ENCODE measurements at places on chromosomes 7 and 10.

- DNase-seq = no peak
These were observed 118.8 kb downstream of the EMX2 start for GRCh38 chr10:117661316-117661715.

DNA sequence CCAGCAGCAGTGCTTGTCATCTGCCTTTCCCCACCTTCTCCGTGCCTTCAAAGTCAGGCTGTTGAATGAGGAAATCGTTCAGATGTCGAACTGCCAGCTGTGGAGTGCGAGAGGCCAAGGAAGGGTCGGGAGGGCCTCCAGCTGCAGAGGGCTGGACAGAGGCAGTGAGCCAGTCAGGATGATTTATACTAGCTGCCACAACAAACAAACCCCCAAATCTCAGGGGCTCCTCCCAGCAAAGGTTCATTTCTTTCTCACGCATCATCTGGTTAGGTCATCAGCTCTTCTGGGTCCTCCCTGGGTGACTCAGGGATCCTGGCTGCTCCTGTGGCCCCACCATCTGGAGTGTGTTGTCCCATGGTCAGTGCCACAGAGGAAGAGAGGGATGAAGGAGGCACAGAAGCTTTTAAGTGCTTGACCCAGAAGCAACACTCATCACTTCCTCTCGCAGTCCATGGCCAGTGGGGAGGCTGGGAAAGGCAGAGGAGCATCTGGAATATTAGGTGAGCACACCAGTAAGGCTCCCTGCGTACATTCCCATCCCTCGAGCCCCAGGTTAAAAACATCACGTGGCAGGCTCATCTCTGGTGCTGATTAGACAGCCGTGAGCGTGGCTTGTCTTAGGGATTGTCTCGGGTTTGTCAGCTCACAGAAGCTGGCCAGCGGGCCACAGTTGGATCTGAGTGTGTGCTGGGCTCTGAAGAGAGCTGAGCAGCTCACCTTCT lies 140.7 kb downstream of the RGS10 start:
- DNase-seq = no peak

- no peak for DNase-seq
These were observed 133.2 kb upstream of the SVIL start for GRCh38 chr10:29767968-29768367.

GRCh38 chr7:113125728-113126127 lies 7.4 kb upstream of the SMIM30 start:
- no peak for DNase-seq

DNA sequence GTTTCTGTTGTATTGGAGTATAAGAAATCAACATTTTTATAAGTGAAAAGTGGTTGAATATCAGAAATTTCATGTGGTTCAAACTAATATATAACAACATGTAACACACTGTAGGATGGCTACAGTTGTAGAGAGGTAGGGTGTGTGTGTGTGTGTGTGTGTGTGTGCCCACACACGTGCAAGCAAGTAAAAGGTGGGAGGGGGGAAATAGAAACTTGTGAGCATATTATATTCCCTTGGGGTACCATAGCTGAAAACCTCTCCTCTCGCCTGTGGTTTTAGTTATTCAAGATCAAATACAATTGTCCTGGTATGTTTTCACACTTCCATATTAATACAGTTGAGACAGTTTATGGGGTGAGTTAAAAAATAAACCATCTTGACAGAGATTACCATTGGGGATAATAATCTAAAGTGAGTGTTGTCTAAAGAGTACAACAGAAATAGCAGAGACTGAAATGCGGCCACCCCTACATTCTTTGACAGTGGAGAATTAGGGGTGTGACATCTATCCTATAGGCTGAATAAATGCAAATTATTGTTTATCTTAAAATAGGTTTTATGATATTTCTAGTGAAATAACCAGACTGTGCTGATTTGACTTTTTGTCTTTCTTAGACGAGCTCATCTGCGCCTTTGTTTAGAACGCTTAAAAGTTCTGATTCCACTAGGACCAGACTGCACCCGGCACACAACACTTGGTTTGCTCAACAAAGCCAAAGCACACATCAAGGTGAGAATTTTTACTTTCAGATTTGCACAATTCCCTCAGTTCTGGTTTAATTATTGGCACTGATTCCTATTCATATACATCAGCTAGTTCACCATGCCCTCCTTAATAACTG lies 25.9 kb downstream of the SMNDC1 start:
- no peak for DNase-seq

- no peak for DNase-seq
These were observed 21.4 kb downstream of the SLF2 start for GRCh38 chr10:100934084-100934659.

- DNase-seq = no peak
These were observed 10.8 kb upstream of the LIPA start for GRCh38 chr10:89262086-89263051.

GRCh38 chr10:14562218-14563075 lies 212.2 kb downstream of the FAM107B start:
- DNase-seq = no peak

- no peak for DNase-seq
These were observed 2.5 kb upstream of the ZNF22 start for GRCh38 chr10:44998146-44998631.

DNA sequence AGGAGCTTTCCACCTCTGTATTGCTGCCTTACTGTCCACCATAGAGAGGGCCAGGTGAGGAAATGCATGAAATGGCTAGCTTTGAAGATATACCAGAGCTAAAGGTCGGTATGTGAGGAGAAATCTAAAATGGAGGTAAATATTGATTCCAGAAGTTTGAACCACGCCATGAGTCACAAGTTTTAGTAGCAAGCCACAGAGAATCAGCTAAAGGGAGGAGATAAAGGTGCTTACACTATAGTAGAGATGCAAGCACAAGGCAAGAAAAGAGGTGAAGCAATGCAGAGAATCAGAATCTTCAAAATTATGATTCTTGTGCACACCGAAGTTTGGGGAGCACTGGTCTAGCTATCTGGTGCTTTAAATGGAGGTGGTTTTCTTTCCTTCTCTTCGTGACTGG lies 3.0 kb upstream of the GSAP start:
- no peak for DNase-seq

DNA sequence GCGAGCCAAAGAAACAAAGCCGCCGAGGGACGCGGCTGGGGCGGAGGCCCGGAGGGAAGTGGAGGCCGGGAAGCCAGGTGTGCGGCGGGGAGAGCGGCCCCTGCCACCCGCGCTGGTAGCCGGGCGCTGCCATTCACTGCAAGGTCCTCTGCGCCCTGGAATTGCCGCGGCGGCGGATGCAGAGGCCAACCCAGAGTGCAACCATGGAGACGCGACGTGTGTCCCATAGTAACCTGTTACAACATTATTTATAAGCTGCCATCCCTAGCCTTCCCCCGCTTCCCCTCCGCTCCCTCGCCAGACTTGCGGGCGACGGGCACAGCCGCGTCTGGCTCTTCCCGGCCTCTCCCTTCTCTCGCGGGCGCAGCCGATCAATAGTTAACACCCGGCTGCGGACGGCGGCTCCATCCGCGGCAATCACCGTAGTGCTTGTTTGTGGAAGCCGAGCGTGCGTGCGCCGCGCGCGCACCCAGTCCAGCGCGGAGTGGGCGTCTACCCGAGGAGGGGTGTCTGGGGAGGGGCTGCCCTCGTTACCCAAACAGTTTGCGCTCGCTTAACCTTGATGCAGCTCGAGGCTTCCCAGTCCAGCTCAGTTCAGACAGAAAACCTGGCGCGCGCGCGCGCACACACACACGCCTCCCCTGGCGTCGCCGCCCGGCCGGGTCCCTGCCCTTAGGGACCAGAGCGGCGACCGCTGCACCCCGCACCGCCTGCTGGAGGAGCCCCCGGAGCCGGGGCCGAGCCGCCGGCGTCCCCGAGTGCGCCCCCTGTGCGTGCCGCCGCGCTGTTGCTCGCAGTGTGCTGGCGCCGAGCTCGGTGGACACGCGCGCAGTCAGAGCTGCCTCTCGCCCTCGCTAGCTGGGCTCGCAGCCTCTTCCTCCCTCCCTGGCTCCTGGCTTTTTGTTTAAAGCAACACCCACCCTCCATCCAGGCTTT lies 165.4 kb upstream of the DPP6 start:
- peak; percentile 38 for DNase-seq

DNA sequence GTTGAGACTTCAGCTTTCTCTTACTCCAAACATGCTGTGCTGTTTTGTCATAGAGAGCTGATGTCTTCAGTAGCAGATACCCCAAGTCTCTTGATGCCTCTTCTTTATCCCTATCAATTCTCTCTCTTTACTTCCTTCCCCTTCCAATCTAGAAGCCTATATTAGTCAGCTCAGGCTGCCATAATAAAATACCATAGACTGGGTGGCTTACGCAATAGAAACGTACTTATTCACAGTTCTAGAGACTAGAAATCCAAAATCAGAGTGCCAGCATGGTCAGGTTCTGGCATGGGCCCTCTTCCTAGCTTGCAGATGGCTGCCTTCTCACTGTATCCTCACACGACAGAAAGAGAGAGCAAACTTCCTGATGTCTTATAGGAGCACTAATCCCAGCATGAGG lies 9.0 kb upstream of the GARS1 start:
- DNase-seq = no peak

- no peak for DNase-seq
These were observed 2.9 kb upstream of the MMP21 start for GRCh38 chr10:125778556-125778955.

DNA sequence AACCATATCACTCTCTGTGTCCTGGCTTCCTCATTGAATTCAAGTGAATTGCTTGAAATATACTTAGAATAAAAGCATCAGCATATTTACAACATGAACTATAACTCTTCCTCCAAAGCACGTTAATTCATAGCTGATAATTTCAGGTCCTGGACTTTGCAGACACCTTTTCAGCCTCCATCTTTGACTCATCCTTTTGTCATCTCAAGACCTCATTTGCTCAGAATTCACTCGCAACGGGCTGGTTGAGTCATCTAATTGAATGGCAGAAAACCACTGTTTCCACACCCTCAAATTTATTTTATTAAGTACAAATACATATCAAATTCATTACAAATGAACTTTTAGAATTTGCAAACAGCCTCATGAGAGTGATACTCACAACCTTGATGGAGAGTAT lies 545.7 kb downstream of the GATA3 start:
- no peak for DNase-seq

DNA sequence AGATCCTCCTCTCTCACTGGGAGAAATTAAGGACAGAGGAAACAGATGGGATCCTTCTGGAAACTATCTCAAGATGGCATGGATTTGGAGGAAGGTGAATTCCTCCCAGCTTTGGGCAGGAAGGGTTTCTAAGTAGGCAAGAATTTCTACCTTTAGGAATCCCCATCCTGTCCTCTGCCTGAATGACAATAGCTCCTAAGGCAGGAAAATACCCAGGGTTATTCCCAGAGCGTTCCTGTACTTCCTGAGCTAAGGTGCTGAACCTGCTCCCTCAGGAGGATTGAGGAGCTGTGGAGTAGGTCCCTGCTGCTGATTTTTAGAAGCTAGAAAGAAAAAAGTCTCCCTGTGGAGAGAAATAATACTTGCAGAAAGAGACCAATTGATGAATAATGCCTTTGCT lies 568 bp downstream of the MGAM2 start:
- no peak for DNase-seq

GRCh38 chr7:129734400-129734799 lies 122.9 kb downstream of the NRF1 start:
- DNase-seq = no peak

GRCh38 chr7:158424011-158424410 lies 163.6 kb downstream of the PTPRN2 start:
- no peak for DNase-seq

- no peak for DNase-seq
These were observed 40.8 kb downstream of the DNAJB6 start for GRCh38 chr7:157377436-157378124.

GRCh38 chr7:27970350-27970749 lies 210.2 kb downstream of the JAZF1 start:
- no peak for DNase-seq

DNA sequence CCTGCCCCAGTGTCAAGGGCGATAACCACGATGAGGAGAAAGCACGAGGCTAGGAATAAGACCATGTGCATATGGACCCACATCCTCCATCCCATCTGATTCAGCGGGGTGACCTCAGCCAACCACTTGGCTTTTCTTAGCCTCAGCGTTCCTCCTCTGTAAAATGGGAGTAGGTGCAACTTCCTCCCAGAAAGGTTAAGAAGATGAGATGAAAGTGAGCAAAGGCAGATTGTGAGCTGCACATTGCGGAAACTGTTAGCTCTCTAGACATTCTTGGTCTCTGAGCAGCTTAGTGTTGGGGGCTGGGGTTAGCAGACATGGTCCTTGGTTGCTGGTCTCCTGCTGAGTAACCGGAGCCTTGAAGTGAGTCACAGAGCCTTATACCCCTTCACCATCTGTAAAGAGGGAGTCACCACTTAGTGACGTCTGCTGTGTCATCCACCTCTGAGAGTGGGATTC lies 497.3 kb upstream of the GALNT17 start:
- no peak for DNase-seq

Measured in head of caudate nucleus (tissue), 42 donors.